NCI-H1105 (cell line): ENCODE measurements at places on chromosomes 1 and 21.

- peak; percentile 35 for DNase-seq
Observed at GRCh38 chr21:19899645-19900044, 1098.6 kb upstream of the NCAM2 start.

GRCh38 chr1:44805311-44806024 is 1.7 kb downstream of the DYNLT4 start:
- no peak for DNase-seq

GRCh38 chr1:236090741-236091147 is 25.9 kb upstream of the NID1 start:
- DNase-seq: no peak

DNA sequence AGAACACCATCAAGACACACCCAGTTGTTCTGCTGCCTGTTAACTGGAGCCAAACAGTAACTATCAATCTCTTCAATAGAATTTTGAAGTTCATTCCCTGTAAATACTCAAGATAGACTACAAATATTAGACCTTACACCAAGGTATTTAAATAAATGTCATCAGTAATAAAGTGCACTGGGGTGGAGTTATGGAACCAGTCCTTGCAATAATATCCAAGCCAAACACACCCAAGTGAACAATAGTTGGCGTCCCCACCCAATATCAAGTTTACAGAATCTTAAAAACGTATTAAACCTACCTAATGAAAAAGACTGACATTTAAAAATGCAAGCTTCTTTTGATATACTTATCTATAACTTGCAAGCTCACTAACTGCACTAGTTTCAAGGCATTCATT is 2.7 kb downstream of the SERBP1 start:
- DNase-seq: no peak

- DNase-seq: no peak
Observed at GRCh38 chr1:203593723-203594122, 32.9 kb upstream of the ATP2B4 start.

DNA sequence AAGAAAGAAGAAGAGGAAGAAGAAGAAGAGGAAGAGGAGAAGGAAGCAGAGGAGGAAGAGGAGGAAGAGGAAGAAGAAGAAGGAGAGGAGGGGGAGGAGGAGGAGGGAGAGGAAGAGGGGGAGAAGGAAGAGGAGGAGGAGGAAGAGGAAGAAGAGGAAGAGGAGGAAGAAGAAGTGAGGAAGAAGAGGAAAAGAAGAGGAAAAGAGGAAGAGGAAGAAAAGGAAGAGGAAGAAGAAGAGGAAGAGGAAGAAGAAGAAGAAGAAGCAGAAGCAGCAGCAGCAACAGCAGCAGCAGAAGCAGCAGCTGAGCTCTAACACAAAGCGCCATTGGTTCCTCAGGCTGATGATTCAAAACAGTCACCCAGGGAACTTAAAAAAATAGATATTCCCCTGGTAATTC is 34.0 kb downstream of the DNAI4 start:
- DNase-seq: no peak

DNA sequence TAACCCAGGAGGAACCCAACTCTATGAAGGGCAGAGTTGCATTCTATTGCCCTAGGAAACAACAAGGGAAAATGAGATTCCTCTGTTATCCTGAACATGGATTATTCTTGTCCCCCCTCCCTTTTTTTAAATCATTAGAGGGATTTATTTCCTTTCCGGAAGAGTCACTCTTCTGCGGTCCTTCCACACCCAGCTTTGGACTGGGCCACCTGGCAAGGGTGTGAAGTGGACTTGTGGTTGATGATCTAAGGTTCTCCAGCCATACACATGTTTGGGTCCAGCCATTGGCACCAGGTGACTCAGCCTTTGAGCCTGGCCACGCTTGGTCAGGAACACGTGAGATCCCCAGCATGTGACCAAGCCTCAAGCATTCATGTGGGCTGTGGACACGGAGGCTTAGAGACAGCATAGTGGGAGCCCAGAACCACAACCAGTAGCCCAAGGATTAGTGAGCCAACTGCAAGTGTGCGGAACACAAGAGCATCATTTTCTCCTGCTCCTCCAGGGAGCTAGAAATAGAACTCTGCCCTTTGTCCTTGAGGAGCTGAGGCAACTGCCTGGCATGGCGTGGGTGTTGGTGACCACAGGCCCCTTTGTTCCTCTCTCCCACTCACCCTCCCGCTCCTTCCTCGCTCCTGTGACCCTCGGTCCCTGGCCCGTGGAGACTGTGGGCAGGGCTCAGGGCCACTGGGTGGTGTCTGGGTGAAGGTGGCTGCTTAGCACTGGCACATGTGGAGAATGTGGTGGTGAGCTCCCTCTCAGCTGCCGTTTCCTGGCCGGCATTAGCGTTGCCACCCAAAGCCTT is 50.1 kb downstream of the NENF start:
- no peak for DNase-seq

- DNase-seq: no peak
Observed at GRCh38 chr1:37562984-37563383, 6.2 kb downstream of the DNALI1 start.

- DNase-seq: no peak
Observed at GRCh38 chr1:90512441-90512840, 204.7 kb downstream of the BARHL2 start.

GRCh38 chr1:228166170-228166936 is 749 bp downstream of the IBA57 start:
- peak; percentile 6 for DNase-seq

- DNase-seq: no peak
Observed at GRCh38 chr1:197567442-197567841, 207.8 kb downstream of the DENND1B start.

GRCh38 chr1:60118085-60118484 is 44.5 kb upstream of the C1orf87 start:
- DNase-seq: no peak

DNA sequence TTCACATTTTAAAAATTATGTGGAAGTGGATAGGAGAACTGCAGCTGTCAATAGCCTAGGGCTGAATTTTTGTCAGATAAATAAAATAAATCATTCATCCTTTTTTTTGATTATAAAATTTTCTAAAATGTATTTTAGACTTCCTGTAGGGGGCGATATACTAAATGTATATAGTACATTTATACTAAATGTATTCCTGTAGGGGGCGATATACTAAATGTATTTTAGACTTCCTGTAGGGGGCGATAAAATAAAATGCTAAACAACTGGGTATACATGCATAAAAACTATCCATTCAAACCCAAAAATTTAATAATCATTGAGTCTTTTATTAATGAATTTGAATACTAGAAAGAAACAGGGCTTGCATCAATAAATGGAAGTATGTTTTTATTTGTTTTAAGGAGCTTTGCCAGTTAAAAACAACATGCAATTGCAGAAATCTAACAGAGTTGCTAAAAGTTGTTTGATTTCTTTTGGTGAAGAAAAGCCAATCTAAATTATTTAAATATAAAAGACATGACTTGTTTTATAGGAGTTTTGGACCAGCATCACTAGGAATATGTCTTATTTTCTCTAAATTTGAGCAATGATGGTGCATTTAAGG is 31.4 kb downstream of the CLCA1 start:
- DNase-seq: peak; percentile 50

DNA sequence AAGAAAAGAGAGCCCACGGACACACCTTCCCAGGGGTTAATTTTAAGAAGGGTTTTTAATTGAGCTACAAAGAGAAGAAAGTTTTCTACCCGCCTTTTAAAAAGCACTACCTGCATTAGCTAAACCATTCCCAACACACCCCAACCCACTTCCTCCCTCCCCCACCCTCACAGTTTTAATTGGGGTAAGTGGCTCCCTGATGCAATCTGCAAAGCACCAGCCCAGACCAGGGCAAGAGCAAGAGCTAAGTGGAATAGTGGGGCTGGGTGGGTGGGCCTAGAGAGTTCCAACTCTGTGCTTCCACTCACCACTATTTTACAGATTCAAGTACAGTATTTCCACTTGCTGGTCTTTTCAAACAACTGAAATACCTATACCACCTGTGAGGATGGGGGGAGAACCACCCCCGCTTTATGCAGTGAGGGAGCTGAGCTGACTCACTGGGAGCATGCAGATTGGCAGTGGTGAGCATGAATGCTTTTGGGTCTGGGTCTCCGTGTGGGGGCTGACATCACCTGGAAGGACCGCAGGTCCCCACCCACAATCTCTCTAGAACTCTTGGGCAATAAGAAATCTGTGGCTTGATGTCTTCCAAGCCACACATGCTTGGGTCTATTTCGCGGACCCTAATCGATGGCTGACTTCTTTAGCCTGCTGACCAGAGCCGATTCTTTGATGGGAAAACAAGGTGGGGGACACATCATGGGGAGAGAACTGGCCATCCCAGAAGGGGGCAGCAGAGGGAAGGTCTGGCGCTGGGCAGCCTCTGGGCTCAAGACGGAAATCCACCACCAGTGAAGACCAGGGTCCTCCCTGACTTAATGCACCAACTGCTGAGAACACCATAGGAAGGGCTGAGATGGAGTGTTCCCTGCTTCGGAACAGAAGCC is 95.5 kb downstream of the SSBP3 start:
- no peak for DNase-seq

GRCh38 chr1:47483651-47484050 is 45.8 kb downstream of the FOXD2 start:
- no peak for DNase-seq

DNA sequence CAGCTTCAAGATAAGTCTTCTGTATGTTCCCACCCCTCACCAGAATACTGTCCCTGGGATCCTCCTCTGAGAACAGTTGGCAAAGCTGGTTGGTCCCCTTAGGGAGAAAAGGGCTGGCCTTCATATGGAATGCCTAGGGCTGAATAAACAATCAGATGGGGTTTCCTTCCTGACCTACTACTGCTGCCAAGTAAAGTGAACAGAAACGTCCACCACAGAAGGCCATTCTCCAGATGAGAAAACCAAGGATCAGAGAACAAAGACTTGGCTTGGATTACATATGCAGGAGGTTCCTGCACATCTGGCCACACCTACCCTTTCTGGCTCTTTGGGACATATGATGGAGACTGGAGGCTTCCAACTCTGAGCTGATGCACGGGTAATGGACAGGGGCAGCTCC is 194.5 kb downstream of the HIVEP3 start:
- DNase-seq: no peak

DNA sequence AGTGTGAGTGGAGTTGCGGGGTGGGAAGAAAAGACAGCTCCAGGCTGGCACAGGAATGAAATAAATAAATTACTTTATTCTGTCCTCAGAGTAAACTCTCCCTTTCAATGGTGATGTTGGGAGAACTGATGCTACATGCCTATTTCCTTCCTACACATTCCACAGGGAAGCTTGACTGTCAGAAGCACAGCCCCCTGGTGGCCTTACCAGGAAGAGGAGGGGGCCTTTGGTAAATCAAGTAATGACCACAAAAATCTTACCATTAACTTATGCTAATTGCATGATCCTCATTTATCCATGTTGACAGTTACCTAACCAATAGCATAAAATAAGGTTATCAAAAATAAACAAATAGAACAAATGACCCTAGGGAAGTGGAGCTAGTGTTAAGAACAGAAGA is 605.0 kb upstream of the PKN2 start:
- DNase-seq: no peak

DNA sequence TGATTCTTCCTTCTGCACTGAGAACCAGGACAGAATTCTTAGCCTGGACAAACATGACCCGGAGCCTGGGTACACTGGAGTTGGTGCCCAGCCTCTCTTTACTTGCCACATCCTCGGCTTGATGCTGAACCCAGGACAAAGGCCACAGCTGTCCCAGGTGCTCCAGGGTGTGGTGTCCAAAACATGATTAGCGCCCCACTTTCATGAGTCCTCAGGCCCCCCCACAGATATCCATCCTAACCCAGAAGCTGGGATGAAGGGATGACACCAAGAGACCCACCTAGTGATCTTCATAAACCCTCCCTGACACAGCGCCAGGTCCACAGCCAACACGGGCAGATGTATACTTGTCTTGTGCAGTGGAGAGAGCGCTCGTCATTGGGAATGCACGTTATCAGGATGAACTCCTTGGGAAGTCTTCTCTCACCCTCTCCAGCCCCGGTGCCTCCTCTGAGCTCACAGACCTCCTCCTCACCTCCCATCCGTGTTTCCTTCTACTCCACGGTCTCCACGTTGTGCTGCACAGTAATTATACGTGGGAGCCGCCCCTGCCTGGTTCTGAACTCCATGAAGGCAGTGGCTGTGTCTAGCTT is 3.6 kb downstream of the ABCA4 start:
- DNase-seq: no peak

- DNase-seq: no peak
Observed at GRCh38 chr1:167899253-167899681, 14.7 kb downstream of the ADCY10 start.

- DNase-seq: no peak
Observed at GRCh38 chr1:235635938-235636662, 13.5 kb downstream of the GNG4 start.

- DNase-seq: no peak
Observed at GRCh38 chr1:2611031-2611501, 21.8 kb downstream of the MMEL1 start.

DNA sequence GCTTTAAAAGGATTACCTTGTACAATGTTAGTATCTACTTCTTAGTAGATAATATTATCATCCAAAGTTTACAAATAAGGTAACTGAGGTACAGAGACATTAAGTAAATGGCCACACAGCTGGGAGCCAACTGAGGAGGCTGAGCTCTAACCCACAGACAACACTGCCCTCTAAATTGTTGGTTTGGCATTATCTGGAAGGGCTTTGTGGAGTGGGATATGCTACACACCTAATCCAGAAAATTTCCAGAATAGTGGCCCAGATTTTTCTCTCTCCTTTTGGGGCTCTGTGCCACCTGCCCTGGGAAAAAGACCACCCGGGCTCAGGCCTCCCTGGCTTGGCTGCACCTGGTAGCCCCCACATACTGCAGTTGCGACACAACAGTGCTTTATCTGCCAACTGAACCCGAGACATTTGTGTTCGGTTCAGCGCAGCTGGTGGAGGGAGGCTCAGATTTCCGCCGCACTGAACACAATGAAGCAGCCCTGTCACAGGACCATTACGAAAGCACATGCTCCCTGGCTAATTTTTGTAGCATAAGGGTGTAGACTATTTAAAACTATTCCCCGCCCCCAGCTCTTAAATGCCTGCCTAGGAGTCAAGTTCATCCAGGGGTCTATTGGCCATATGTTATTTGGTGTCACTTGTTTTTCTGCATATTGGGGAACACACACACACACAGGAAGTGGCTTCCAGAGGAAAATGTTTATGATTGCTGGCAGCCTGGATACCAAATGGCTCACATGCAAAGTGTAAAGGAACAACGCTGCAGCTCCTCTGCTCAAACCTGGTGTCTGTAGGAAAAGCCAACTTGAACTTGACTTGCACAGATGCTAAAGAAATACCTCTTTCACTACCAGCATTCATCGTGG is 92.3 kb upstream of the ESRRG start:
- DNase-seq: peak; percentile 71

- DNase-seq: no peak
Observed at GRCh38 chr1:51072043-51072439, 30.0 kb upstream of the C1orf185 start.
